ENCODE measurements at places on chromosomes 5 and 9.

GRCh38 chr5:82655078-82655477, 376.9 kb upstream of the RPS23 start:
- no peak for DNase-seq

GRCh38 chr5:179408611-179409010, 63.4 kb upstream of the ADAMTS2 start:
- no peak for DNase-seq

GRCh38 chr5:176632745-176633144, 2.3 kb downstream of the EIF4E1B start:
- DNase-seq, result no peak

DNA sequence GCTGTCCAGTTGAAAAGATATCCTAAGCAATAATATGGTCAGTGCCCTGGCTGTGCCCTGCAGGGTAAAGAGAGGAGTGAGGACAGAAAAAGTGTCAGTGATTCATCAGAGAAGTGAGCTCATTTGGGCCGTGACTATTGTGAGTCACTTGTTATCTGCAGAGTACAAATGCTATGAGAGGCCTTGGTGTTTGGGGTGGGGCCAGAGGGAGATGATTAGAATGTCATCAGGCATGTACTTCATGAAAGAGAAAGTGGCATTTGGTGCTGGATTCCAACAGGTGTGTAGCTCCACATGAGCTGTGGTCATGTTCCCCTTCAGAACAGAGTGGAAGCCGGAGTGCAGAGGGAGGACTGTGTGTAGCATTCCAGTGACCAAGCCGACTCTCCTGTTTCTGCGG, 174.1 kb downstream of the KDM4C start:
- DNase-seq, result no peak

DNA sequence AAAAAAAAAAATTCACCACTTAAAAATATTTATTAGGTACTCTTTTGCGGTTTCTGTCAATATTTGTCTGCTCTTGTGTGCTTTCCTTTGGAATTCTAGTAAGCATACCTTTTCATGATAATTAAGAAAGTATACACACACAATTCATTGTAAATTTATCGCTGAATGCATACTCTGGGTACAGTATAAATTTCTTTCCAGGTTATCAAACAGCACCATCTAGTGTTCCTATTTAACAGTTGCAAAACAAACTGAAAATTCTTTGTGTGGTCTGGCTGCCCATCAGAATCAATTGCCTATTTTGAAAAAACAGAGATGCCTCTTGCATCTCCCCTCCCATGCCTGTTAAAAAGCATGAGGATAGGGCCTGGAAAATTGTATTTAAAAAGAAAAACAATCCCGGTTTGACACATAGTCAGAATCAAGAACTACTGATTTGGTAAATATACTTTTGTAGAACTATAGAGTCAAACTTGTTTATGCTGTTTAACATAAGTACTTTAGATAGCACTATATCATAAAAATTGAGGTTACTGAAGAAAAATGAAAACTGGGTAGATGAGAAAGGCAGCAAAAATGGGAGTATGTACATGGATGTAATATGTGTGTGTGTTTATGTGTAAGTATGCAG, 16.2 kb downstream of the PGGT1B start:
- DNase-seq, result no peak

- no peak for DNase-seq
Observed at GRCh38 chr5:78574131-78574673, 74.4 kb downstream of the LHFPL2 start.

- no peak for DNase-seq
Observed at GRCh38 chr9:136219276-136219675, 14.3 kb upstream of the LHX3 start.
